OCI-LY7 (cell line): ENCODE measurements at places on chromosomes 7 and 10.

GRCh38 chr10:103620891-103621782, 127.6 kb downstream of the NEURL1 start:
- no peak for DNase-seq

- DNase-seq = peak; percentile 75
Observed at GRCh38 chr10:22321156-22321923, 441 bp downstream of the BMI1 start.

DNA sequence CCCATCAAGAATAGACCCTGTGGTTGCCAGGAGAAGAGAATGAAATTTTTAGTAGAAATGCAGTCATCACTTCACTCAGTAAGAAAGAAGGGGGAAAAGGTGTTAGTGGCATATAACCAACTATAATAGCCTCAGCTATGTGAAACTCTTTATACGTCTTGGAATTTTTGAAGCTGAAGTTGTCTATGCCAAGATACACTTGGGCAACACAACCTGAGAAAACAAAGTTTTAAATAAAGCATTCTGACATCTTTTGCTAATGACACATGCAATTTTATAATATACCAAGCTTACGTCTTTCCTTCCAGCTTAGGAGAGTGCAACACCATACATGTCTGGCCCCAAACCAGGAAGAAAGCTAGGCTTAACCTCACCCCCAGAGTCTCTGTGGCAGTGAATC, 40.8 kb upstream of the ZNF438 start:
- DNase-seq = no peak

DNA sequence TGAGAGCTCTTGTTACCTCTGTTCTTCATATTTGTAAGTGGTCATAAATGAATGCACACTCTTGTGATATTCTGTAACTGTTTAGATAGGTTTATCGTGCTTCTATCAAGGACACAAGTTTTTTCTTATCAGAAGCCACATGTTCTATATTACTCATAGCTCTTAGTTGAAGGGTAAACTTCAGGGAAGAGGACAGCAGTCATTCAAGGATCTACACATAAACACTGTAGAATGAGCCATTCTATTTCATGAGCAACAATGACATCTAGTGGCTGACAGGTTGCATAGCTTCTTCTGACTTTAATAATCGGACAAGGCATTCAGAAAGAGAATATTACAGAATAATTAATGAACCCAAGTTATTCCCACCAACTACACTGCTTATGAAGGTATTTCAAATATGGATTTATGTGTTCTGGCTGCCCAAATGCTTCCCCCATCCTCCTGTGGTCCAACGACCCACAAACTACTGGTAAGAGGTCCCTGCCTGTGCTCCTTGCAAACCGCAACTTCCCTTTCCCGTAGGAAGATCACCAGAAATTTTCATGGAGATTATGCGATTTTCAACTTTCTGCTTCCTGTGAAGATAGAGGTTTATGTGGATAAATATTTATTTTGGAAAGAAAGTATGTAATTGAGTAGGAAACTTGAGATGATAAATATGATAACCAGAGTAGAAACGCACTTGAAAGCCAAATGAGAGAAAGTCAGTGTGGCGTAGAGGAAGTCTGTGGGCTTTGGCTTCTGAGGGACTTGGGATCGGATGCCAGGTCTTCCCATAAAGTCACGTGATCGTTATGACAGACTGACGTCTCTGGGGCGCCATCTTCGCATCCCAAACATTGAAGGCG, 16.8 kb upstream of the ABCB5 start:
- peak; percentile 50 for DNase-seq

- DNase-seq = no peak
Observed at GRCh38 chr10:17250736-17251135, 22.7 kb downstream of the VIM start.

DNA sequence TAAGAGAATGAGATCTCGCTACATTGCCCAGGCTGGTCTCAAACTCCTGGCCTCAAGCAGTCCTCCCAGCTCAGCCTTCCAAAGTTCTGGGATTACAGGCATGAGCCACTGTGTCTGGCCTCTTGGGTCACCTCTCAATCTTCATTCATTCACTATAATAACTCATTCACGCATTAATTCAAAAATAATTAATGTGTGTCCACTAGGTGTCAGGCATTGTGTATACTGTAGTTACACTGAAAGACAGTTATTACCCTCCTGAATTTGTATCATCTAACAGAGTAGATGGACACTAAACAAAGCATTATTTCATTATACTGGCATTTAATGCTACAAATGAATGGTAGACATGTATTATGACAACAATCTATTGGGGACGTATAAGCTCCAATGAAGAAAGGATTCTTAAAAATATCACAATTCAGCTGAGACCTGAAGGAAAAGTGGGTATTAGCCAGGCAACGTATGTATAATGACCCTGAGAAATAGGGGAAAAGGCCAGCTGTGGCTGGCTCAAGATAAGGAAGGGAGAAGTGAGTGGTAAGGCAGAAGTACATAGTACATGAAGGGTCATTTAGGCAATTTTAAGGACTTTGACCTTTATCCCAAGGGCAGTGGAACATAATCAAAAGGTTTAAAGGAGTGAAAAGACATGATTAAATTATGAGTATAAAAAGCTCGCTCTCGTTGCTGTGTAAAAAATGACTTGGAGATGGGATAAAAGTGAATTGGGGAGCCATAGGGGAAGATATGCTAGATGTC, 150.7 kb downstream of the BTAF1 start:
- peak; percentile 44 for DNase-seq

GRCh38 chr10:108384378-108384777, 1219.9 kb upstream of the SORCS1 start:
- no peak for DNase-seq

- DNase-seq = no peak
Observed at GRCh38 chr10:28375399-28376354, 72.8 kb upstream of the MPP7 start.

DNA sequence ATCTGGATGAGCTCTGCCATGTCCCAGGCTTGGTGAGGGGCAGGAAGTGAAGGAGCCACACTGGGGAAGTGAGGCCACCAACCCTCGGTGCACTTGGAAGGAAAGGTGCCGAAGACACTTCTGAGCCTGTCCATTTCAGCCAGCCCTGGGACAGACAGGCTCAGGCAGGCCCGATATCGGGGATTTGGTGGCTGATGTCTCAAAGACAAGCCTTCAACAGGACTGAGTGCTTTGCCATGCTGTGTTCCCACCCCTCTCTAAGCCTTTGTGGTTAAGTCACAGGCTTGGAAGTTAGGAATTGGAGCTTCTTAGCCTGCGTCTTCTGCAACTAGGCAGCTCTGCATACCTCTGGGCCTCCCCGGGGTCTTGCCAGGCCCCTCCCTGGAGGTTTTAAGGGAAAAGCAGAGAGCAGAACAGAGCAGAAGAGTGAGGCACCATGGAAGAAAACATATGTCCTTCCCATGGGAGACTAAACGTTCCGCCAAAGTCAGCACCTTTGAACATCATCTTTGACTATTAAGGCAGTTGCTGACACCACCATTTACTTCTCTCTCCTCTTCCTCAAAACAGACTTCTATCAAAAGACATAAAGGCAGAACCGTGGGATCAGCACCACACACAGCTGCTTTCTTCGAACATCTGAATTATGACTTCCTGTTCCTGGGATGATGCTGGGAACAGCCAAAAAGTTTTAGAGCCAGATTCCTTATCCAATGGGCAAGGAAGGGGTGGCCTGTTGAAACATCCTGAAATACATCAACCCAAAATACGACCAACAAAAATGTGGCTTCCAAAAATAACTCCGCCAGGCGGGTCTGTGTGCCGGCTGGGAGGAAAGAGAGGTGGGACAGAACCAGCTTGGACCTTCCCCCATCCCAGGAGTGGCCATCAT, 71.8 kb downstream of the AFAP1L2 start:
- DNase-seq = no peak

- no peak for DNase-seq
Observed at GRCh38 chr7:17239683-17240521, 58.5 kb upstream of the AHR start.

DNA sequence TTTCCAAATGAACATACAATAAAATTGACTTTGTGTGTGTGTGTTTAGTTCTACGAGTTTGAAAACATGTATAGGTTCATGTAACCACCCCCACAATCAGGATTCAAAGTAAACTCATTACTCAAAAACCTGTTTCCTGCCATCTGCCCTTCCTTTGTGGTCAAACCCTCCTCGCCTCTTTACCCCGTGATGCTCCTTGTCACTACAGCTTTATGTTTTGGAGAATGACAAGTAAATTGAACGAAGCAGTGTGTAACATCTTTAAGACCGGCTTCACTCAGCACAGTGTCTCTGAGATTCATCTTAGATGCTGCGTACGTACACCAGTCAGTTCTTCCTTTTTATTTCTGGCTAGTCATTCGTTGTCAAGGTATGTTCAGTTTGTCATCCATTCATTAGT, 54.6 kb upstream of the MKI67 start:
- no peak for DNase-seq

GRCh38 chr7:135180122-135180521, 9.6 kb upstream of the CYREN start:
- DNase-seq = no peak

- DNase-seq = peak; percentile 84
Observed at GRCh38 chr10:48577158-48577557, 27.7 kb downstream of the ARHGAP22 start.

GRCh38 chr10:28620251-28620650, 57.1 kb upstream of the BAMBI start:
- DNase-seq = no peak
